ENCODE measurements at places on chromosomes 6 and 20.

- DNase-seq, result no peak
Measured at GRCh38 chr20:53175135-53175780, 203.1 kb downstream of the TSHZ2 start.

GRCh38 chr20:34310481-34311117 lies 7.4 kb upstream of the AHCY start:
- no peak for DNase-seq

GRCh38 chr6:25670793-25671513 lies 18.9 kb downstream of the SCGN start:
- DNase-seq, result no peak

DNA sequence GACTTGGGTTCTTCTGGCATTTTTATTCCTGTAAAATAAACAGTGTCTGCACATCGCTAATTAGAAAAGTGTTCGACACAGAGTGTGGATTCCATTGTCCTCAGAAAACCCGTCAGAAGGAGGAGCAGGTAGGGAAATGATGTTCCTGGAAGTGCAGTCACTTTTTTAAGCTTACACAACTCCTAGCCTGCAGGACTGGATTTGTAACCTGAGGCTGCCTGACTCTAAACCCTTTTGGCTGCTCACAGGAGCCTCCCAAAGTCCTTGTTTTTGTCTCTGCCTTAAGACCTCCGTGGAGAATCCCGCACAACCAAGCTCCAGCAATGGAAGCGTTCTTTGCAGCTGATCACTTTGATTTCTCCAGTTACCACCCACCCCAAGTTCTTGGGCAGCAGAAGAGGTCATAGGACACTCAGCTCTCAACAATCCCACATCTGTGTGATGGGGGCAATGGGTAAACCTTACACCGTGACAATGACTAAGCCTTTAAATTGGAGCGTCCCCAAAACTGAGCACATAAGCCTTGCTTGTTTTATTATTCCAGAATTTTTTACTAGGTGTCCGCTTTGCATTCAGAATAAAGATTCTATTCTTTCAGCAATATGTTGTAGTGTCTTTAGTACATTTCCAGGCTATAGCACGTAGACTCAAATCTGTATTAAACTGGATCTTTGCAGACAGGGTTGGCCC lies 227.9 kb downstream of the TBXT start:
- no peak for DNase-seq

DNA sequence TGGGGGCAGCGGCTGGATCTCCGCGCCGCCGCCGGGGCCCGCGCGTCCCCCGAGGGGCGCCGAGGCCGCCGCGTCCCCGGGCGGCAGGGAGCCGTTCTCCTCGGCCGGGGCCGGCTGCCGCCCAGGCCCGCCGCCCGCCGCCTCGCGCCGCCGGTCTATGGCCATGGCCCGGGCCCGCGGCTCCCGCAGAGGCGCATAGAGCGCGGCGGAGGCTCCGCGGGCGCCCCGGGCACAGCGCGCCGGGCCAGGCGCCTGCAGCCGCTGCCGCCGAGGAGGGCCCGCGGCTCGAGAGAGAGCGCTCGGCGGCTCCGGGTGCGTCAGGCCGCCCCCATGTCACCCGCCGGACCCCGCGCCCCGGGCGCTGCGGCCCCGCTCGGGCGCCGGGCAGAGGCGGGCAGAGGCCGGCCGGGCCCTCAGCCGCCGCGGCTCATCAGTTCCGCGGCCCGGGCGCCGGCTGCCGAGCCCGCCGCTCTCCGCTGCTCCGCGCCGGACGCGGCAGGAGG lies 404 bp downstream of the SLC22A23 start:
- no peak for DNase-seq

GRCh38 chr6:22596011-22596410 lies 26.6 kb downstream of the HDGFL1 start:
- DNase-seq, result no peak

GRCh38 chr6:129947797-129948196 lies 70.6 kb upstream of the L3MBTL3 start:
- no peak for DNase-seq

DNA sequence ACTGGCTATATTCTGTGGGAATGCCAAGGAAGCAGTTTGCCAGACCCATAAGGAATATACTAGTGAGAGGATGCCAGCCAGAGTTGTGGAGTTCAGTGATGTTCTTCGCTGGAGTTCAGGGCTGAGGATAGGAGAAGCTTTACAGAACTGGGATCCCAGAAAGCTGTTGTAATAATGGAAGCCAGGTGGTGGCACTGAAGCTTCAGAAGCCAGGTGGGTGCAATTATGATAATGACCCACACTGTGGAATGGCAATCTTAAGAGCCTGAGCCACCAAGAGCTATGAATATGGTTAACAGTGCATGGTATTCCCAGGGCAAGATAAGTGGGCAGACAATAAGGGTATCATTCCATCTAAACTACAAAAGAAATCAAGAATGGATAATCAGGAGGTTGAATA lies 25.1 kb upstream of the ENPP1 start:
- DNase-seq, result no peak

DNA sequence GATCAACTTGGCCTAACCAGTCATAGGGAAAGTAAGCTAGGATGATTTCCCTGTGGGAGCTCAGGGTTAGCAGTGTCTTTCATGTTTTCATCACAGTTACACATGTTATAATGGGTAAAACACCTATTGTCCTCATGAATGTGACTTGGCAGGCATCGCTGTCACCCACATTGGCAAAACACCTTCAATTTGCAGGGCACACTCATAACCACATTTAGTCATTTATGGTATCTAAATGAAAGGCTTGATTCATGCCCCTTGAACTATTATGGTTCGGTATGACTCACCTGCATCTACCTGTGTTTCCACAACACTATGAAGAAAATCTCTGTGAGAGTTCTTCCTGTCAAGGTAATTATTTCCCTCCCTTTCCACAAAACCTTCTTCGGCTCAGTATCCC lies 49.2 kb downstream of the FRK start:
- peak; percentile 25 for DNase-seq

DNA sequence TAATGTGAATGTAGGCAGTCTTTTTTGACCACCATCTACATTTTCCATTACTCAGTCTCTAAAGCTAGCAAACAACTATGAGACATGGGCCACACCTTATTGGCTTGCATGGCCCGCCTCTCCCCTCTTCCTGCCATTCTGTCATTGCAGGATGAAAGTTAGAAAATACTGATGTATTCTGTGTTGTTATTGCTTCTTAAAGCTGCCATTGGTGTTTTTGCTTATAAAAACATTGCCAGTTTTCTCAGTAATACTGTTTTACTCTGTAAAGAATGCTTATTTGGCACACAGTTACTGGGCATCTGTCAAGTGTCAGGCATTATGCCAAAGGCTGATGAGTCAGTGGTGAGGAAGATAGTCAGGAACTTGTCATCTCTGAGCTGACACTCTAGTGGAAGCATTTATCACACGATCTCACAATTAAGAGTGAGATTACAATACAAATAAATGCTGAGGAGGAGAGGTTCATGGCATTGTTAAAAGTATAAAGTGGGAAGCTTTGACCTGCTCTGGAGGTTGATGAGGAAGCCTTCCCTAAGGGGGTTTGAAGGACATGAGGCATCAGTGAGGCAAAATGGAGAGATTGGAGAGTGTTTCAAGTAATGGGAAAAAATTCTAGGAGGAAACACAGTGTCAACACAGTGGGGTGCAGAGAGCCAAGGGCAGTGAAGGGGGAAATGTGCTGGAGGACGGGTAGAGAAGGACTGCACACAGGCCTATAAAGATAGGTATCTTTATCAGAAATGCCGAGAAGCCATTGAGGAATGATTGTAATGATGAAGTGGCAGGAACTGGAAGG lies 14.7 kb downstream of the KLHL32 start:
- no peak for DNase-seq

Measured in stimulated activated CD4-positive, alpha-beta T cell treated with anti-CD3 and anti-CD28 coated beads, Interleukin-15, amount 100 ng/mL, for 48 hours (primary cell).